ENCODE measurements at places on chromosomes 7 and 10.

GRCh38 chr10:63103971-63104409, 29.1 kb upstream of the NRBF2 start:
- peak; percentile 1 for DNase-seq

DNA sequence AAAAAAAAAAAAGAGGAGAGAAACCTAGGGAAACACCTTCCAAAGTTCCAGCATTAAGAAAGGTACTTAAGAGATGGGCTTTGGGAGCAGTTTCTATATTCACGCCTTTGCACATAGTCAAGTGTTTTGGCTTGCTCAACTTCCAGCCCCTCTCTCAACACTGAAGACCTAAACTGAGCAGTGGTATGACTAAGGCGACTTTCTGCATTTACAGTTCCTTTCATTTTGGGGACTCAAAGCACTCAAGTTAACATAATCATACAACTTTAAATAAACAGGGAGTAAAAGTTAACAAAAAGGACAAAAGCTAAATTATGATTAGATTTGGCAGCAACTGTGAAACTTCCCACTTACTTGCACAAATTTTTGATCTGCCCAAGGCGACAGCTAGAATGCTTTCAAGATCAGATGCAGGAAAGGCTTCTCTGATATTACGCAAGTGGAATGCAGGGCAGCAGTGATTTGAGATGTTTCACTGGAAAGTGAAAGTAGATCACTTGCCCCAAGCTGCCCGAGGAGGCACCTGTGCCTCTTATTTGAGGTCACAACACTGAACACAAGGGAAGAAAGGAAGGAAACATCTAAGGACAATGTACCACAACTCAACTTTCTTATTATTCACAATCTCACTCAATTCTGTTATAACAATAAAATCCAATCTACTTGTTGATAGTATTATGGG, 199.5 kb downstream of the SKAP2 start:
- DNase-seq = no peak

GRCh38 chr7:135385209-135385608, 124.7 kb downstream of the CNOT4 start:
- no peak for DNase-seq

- DNase-seq = no peak
Measured at GRCh38 chr10:104935656-104936055, 294.6 kb downstream of the SORCS3 start.

GRCh38 chr7:114886241-114886640, 35.7 kb upstream of the MDFIC start:
- DNase-seq = no peak

- DNase-seq = no peak
Measured at GRCh38 chr10:97020452-97021400, 165.0 kb downstream of the SLIT1 start.

- DNase-seq = no peak
Measured at GRCh38 chr10:98340261-98340939, 72.4 kb upstream of the LOXL4 start.

DNA sequence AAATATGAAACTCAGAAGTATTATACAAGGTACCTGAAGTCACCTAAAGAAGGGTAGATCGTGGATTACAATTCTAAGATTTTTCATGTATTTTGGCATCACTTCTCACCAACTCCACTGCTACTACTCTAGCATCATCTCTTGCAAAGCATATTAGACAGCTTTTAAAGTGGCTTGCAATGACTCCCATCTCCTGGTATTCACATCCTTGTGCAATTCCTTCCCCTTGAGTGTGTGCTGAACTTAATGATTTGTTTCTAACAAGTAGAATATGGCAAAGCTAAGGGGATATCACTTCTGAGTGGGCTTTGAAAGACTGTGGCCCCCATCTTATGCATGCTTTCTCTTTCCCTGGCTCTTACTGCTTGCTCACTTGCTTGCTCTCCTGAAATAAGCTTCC, 280.2 kb downstream of the SNX13 start:
- no peak for DNase-seq

- no peak for DNase-seq
Measured at GRCh38 chr10:31619531-31620061, 300.6 kb downstream of the ZEB1 start.

GRCh38 chr10:4725917-4726606, 99.9 kb upstream of the AKR1E2 start:
- no peak for DNase-seq

DNA sequence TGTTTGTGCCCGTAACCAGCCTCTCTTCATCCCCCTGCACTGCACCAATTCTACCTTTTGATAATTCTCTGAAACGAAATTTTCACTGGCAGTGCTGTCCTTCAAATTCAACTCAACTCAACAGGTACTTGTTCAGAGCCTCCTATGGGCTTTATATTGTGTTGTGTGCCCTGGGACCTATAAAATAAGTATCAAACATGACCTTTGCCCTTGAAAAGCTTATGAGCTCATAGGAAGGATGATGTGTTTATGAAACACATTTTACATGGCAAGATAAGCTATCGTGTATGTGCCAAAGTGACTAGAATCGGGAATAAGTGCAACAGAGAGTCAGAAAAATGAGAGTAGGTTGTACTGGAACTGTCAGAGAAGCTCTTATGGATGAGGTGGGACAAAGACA, 923.5 kb downstream of the LRMDA start:
- DNase-seq = no peak

GRCh38 chr10:72692994-72693781, 1.2 kb downstream of the MCU start:
- no peak for DNase-seq

All from stimulated activated CD4-positive, alpha-beta T cell treated with anti-CD3 and anti-CD28 coated beads, TNF-alpha, amount 100 ng/mL, for 4 hours (primary cell).